ENCODE measurements at places on chromosomes 4 and X.

GRCh38 chr4:120431180-120431579 is 364.5 kb upstream of the MAD2L1 start:
- no peak for DNase-seq

GRCh38 chrX:28321286-28321685 is 266.0 kb upstream of the IL1RAPL1 start:
- no peak for DNase-seq

DNA sequence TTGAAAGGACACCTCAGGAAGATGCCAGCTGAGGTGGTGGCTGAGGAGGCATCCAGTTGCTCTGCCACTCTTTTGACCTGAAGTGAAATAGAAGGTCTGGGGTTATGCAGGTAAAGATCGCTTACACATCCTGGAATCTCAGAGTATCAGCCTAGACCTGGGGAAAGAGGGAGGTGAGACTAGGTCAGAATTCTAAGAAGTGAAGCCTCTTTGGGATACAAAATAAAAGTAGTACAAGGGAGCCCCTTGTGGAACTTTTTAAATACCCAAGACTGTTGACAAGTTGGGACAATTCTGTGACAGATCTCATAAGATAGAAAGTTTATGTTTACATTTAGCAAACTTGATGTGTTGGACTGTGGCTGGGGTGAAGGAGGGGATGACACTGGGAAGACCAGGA is 263.1 kb downstream of the SPRY1 start:
- DNase-seq: no peak

- DNase-seq: no peak
Observed at GRCh38 chrX:46247456-46247855, 297.8 kb downstream of the ZNF674 start.

DNA sequence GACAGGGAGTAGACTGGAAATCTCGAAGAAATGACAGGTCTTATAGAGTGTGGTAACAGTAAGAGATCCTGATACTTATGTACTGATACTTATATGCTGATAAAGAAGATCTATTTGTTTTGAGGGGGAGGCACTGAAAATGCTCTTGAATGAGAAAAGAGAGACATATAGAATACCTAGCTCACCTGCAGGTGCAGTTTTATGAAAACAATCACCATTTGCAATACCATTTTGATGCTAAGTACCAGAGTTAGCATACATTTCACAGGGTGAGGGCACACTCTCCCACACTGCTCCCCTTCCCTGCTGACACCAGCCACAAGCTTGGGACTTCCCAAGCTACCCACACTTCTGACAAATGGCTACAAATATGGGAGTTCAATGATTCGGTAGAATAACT is 1490.1 kb upstream of the IGFBP7 start:
- no peak for DNase-seq

GRCh38 chr4:61505773-61506685 is 305.9 kb downstream of the ADGRL3 start:
- no peak for DNase-seq

DNA sequence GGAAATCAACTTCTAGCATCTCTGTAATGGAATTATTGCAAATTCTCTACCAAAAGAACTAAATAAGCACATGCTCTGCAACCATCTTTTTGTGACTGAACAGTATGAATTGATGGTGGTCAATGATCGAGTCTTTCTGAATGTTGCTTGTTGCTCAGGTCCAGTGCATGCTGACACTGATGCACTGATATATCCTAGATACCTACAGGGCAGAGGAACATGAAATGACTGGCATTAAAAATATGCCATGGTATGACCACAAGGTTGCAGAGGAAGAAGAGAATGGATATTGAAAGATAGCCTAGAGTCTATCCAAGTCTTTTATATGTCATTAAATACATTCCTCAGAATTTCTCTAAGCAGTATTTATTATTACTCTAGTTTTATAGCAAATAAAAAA is 692.8 kb upstream of the TENM3 start:
- DNase-seq: no peak

GRCh38 chr4:152655272-152656129 is 24.3 kb downstream of the TMEM154 start:
- DNase-seq: no peak

- no peak for DNase-seq
Observed at GRCh38 chrX:30570505-30570904, 7.1 kb downstream of the TASL start.

- DNase-seq: peak; percentile 10
Observed at GRCh38 chr4:77994194-77994721, 62.9 kb upstream of the FRAS1 start.

DNA sequence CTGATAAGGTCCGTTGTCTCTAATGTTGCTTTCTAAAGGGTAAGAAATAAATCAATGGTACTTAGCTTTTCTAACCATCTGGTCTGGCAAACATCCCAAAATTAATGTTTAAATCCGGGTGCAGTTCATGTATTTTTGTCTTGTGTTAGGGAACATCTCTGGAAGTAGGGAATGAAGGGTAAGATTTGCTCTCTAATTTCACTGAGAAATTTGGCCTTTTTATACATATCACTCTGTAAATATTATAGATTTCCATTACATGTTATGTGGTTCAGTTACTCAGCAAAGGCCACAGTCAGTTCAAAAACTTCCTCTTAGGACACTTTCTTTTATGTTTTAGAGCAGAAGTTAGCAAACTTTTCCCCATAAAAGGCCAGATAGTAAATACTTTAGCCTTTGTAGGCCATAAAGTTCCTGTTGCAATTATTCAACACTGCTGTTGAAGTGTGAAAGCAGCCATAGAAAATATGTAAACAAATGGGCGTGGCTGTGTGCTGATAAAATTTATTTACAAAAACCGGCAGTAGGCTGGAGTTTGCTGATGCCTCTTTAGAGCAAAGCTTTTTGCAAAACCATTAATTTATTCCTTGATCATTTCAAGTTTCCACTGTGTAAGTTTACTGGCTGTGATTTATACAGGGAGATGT is 218.1 kb downstream of the ANTXR2 start:
- no peak for DNase-seq

DNA sequence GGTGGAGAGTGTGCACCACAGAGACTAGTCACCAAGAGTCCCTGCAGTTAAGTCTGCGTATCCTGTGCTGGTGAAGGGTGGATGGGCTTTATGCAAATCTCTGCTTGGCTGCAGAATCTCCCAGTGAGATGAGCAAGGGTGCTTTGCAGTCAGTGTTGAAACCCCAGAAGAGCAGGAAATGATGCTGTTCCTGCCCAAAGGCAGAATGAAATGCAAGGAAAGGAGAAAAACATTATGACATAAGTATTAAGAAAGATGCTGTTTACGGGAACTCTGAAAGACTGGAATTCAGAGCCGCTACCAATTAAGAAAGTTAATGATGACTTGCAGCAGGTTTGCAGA is 25.4 kb upstream of the ACSL1 start:
- no peak for DNase-seq

- DNase-seq: no peak
Observed at GRCh38 chr4:22986881-22987280, 294.1 kb downstream of the GBA3 start.

DNA sequence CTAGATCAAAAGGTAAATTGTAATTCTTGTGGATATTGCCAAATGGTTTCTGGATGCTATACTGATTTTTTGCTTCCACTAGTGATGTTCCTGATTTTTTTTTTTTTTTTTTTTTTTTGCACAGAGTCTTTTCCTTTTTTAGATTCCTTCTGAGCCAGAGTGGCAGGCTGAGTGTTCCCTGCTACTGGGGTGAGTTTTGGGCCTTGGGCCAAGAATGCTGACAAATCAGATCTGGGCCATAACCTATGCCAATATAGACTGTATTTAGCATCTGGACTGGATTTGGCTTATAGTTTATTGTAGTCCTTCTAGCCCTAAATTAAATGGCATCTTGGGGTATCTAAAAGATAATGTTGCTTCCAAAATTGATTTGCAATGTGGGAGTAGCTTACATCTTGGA is 52.8 kb downstream of the REPS2 start:
- no peak for DNase-seq
